ENCODE measurements at places on chromosomes 2 and 18.

- no peak for DNase-seq
Measured at GRCh38 chr2:105287692-105288091, 41.8 kb downstream of the TGFBRAP1 start.

GRCh38 chr2:190183539-190183938, 121.0 kb upstream of the MSTN start:
- no peak for DNase-seq

GRCh38 chr2:7697052-7697451, 779.8 kb downstream of the RNF144A start:
- no peak for DNase-seq

DNA sequence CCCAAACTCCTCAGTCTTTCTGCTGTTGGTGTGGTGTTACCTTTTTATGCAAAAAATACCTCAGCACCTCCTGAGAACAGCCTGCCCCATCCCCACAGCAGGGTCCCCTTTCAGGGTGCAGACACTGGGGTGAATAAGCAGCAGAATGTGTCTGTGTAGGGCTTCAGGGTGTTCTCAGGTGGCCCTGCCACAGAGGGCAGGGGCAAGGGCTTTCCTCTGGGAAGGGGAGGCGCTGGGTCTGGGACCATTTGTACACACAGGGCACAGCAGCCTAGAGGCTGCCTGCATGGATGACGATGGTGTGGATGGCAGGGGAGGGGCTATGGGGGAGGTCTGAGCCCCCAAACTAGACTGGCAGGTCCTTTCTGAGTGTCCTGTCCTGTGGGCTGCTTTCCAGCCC, 2.6 kb downstream of the HAAO start:
- no peak for DNase-seq

GRCh38 chr2:210539578-210540416, 16.6 kb upstream of the CPS1 start:
- DNase-seq: no peak

All from NCI-H2029 treated with DMSO at 0.1 percent for 48 hours (cell line).